Stimulated activated naive CD4-positive, alpha-beta T cell (primary cell): ENCODE measurements at places on chromosomes 7 and 10.

DNA sequence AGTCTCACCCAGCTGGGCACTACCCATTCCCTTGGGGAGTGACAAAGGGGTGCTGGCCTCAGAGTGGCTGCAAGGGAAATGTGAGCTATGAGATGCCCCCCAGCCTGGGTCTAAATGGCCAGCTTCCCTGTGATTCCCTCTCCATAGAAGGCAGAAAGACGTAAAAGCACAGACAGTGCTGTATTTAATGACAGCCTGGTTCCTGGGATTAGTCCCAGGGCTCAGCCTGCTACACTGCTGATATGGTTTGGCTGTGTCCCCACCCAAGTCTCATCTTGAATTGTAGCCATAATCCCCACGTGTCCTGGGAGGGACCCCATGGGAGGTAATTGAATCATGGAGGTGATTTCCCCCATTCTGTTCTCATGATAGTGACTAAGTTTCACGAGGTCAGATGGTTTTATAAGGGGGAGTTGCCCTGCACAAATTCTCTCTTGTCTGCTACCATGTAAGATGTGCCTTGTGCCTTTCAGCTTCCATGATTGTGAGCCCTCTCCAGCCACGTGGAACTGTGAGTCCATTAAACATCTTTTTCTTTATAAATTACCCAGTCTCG is 23.9 kb upstream of the CALN1 start:
- DNase-seq: no peak

- no peak for DNase-seq
Measured at GRCh38 chr7:55172881-55173609, 154.2 kb downstream of the EGFR start.

- DNase-seq: no peak
Measured at GRCh38 chr10:131580674-131581073, 269.2 kb upstream of the TCERG1L start.

GRCh38 chr7:45574669-45575500 is 717 bp downstream of the ADCY1 start:
- no peak for DNase-seq

GRCh38 chr10:34723750-34724149 is 91.3 kb downstream of the PARD3 start:
- DNase-seq: no peak

- no peak for DNase-seq
Measured at GRCh38 chr7:140671966-140672365, 779 bp upstream of the ADCK2 start.

DNA sequence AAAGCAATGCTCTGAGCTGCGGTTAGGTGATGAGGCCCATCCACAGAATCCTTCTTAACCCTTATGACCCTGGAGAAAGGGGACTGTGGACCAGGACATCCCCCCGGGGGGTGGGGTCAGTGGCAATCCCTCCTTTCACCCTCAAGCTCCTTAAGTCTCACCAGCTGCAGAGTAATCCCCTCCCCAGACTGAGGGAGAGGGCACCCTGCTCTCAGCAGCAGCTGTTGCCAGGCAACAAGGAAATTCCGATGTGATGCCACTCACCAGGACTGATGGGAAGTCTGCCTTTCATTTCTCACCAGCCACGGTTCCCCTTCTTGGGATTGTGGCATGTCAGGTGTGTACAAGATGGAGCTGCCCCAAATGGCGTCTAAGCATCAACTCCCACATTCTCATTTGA is 129.6 kb downstream of the DOCK1 start:
- DNase-seq: no peak

DNA sequence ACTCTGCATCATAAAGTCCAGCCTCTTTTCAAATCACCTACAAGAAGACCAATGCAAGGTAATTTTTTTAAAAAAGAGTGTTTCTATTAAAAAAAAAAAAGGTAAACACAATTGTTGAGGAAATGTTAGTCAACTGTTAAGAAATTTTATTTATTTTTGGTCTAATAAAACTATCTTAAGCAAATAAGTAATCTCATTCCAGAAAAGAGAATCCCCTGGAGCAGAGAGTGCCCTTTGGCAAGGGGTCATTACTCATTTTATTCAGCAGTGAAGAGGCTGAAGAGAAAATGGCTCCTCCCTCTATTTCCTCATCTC is 63.4 kb upstream of the GSDME start:
- no peak for DNase-seq

DNA sequence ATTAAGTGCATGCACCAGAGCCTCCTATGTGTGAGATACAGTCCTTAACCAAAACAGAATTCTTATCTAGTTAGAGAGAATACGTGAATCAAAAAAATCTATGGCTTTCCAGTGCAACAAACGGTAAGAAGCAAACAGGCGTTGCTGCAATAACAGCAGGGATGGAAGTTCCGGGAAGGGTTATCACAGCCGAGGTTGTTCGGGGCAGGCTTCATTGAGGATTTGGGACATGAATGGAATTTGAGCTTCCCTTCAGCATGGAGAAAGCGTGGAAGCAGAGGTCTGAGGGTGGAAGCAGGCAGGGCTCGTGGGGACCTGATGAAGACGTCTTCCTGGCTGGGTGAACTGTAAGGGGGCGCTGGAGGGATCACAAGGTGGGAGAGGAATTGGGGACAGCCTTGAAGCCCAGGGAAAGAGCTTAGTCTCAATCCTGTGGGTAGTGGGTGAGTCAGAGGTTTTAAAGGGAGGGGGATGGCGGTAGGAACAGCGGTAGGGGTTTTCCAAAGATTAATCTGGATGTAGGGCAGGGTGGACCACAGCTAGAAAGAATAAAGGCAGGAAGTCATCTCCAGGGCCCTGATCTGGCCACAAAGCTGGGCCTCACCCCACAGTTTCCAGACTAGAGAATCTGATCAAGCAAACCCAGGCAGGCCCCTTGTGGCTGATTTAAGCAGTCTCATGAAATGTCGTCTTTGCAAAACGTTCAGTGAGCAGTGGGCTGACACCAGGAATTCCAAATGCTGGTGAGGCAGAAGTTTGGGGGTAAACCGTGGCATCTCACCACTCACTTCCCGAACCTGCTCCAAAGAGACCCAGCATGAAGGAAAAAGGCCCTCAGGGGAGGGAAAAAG is 65.1 kb downstream of the CALML3 start:
- no peak for DNase-seq

- DNase-seq: no peak
Measured at GRCh38 chr10:76950354-76950753, 687.3 kb downstream of the KCNMA1 start.

- DNase-seq: no peak
Measured at GRCh38 chr10:114103284-114103683, 59.6 kb downstream of the ADRB1 start.

DNA sequence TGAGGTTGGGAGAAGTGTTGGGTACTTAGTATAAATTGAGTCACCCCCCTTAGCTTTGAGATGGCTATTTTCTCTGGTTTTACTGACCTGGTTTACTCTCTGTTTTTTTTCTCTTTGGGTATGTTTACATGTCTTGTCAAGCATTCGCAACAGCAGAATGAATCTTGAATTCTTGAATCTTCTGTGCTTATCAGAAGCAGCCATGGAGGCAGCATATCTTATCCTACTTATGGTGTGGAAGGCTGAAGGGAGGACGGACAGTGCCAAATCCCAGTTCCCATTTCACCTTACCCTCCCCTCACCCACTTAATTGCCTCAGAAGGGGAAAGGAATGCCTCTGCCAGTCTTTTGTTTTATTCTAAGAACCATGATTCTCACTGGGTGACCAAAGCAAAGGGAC is 3.7 kb downstream of the SND1 start:
- DNase-seq: no peak

DNA sequence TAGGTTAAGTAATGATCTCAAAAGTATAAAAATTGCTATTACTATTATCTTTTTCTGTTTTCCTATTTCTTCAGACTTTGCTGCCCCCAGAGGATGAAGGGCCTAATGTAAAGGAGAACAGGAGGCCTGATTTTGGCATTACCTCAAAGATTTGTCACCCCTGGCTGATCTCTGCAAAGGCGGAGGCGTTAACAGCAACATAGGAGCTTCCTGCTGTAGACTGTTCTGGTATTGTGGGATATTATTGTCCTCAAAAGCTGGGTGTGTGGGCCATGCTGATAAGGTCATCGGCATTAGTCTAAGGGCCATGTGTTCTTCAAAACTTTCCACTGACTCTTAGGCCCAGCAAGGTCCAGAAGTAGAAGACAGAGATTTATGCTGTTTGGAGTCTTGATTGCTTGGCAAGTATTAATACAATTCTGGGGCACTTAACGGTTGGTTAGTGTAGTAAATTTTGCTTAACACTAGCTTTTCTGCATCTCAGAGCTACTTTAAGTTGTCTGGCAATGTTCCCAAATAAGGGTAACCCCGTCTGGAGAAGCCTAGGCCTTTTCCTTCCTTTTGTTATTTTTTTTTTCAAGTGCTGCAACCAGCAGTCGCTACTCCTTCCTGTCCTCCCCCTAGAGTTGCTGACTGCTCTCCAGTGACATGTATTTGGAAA is 14.0 kb upstream of the ENTPD1 start:
- no peak for DNase-seq

DNA sequence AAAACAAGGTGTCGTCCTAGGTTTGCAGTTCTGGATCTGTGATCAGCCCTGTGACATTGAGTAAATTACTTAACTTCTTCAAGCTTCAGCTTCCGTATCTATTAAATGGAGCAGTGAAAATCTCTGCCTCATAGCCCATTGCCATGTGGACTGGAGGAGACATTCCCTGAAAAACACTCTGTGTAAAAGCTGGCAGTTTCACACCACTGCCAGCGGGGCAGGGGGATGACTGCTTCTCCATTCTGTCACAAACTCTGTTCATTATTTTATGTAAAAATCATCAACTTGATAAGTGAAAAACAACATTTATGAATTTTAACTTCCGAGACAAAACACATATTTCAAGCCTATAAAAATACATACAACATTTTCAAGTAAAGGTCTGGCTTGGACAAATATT is 234.7 kb downstream of the BMPER start:
- no peak for DNase-seq

DNA sequence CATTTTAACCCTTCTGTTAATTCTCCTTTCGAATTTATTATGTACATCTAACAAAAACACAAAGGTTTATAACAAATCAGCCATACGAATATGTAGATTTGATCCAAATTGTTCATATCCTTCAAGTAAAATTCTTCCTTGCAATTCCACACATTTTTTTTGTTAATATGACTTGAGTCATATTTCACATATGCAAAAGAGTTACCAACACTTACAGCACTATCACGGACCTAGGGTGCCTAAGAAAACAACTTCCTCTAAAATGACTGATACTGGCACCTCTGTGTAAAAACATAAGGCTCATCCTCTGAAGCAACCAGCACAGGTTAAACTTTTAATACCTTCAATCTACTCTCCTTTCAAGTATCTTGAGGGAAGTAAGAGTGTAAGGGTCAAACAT is 451.8 kb downstream of the SEMA3D start:
- no peak for DNase-seq

DNA sequence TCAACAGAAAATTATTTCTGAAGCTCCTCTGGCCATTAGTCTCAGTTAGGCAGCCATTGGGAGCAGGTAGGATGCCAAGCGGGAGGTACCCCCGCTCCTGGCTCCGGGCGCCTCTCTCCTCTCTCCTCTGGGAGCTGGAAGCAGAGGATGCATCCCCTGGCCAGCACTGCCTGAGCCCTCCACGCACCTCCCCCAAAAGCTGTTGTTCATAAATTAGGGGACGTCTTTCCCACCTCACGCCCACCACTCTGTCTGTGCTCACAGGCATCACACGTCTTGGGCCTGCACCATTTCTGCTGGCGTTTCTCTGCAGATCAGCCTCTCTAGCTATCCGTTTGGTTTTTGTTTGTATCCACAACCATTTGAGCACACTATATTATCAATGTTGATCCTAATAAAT is 609.0 kb upstream of the FOXK1 start:
- DNase-seq: no peak

DNA sequence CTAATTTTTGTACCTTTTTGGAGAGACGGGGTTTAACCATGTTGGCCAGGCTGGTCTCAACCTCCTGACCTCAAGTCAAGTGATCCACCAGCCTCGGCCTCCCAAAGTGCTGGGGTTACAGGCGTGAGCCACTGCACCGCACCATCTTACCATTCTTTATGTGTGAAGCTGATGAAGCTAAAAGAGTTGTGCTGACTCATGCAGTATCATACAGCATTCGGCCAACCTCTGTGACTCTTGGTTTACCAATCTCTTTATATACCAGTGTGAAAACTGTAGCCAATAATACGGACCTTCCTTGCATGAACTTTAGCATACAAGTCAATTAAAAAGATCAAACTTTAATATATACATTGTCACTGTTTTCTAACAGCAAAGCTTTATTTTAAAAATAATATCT is 878.2 kb upstream of the MBL2 start:
- DNase-seq: no peak

- DNase-seq: no peak
Measured at GRCh38 chr7:112447406-112447805, 2.9 kb upstream of the IFRD1 start.

DNA sequence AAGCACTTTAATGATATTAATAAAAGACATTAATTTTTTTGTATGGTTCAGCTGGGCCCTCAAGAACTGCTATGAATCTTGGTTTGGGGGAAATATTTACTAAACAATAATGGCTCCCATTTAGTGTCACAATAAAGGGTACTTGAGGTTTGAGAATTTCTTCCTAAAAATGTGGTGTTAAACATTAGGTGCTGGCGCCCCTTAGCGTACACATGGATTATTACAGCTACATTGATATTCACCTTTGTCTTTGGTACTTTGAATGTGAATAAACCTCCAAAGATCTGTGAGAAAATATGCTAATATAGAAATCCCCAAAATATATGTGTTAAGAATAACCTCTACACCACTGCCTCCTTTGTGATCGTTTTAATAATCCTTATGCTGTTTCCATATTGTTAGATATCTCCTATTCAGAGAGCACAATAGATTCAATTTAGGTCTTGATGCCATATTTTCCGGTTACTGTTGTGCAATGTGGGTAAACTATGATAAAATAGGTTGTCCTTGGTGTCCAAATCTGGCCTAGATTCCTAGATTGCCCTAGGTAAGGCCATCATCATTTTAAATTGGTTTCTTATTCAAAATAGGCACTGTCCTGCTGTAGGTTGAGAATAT is 161.8 kb upstream of the CACNA2D1 start:
- DNase-seq: no peak

GRCh38 chr10:114315566-114316420 is 76.7 kb downstream of the VWA2 start:
- DNase-seq: no peak

DNA sequence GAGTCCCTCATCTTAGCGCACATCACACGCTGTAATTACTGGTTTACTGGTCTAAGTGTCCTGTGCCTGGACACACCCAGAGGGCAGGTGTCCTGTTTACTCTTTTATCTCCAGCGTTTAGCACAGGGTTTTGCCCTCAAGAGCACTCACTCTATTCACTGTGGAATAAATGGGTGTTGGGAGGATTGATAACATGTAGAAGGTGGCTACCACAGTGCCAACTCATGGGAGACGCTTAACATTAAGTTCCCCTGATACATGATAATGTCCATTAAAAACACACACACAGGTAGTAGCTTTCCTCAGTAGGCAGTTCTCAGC is 96.1 kb upstream of the EFCAB10 start:
- no peak for DNase-seq

GRCh38 chr10:50152792-50153272 is 85.1 kb downstream of the WASHC2A start:
- no peak for DNase-seq
